ENCODE measurements at places on chromosomes 3 and 15.

DNA sequence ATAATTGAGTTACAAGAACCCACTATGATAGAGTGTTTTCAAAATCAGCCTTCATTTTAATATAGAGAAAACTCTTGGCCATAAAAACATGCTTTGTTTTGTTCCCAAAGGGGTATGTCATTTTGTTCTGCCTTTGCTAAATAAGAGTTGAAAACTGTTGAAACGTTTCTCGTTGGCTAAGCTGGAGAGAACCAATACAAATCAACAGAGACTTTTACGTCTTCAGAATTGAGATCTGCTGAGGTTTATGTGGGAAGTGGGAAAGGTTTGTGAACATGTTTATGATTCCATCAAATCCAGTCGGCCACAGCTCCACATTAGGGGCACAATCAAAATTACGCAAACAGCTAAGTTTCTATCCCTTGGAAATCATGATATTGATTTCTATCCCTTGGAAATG, 102.0 kb downstream of the IGF2BP2 start:
- H3K27ac ChIP-seq: no peak overlapping the region
- H3K27me3 ChIP-seq: no peaks in the 10 kb centered on the region
- H3K4me3 ChIP-seq: no peak overlapping the region

DNA sequence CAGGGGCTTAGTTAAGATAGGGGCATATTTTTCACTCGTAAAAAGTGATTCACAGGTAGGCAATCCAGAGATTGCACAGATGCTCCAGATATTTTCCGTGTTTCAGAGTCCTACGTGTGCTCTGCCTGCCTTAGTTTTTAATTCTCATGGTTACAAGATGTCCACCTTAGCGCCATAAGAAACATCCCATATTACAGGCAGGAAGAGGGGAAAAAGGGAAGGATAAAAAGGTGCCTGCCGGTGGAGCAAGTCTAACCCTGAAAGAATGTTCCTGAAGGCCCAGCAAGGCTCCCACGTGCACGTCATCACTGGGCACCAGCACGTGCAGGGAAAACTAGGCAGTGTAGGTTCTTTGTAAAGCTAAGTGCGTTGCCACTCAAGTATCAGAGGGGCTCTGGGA, 10.1 kb upstream of the MOBP start:
- no peak overlapping the region for H3K27ac ChIP-seq
- H3K36me3 ChIP-seq: no peaks in the 10 kb centered on the region
- no peak for DNase-seq
- H3K4me1 ChIP-seq: no peaks in the 10 kb centered on the region
- H3K27me3 ChIP-seq: no peaks in the 10 kb centered on the region
- no peak overlapping the region for H3K4me3 ChIP-seq

GRCh38 chr3:143099690-143100089, 19.9 kb upstream of the CHST2 start:
- H3K27ac ChIP-seq: no peak overlapping the region
- DNase-seq: no peak
- no peak overlapping the region for H3K4me3 ChIP-seq
- H3K36me3 ChIP-seq: no peaks in the 10 kb centered on the region
- H3K4me1 ChIP-seq: no peaks in the 10 kb centered on the region

- no peak overlapping the region for H3K27ac ChIP-seq
- H3K36me3 ChIP-seq: no peaks in the 10 kb centered on the region
- no peak for DNase-seq
- no peaks in the 10 kb centered on the region for H3K4me1 ChIP-seq
- no peaks in the 10 kb centered on the region for H3K27me3 ChIP-seq
These were observed 36.3 kb downstream of the SERPINI2 start for GRCh38 chr3:167437428-167438139.

DNA sequence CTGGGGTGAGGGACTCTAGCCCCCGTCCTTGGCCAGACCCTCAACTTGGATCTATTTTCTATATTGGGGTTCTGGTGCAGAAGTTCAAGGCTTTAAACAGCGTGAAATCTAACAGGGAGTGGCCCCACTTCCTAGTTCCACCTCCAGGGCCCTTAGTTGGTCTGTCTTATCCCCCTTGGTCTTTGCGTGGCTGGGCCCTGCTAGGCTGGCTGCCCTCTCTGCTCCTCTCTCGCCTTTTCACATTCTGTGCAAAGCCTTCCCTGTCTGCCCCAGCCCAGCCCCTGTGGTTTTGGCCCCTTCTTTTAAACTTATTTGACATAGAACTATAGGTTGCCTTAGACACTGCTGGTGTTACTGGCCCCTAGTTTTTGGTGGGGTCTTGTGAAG, 5.6 kb downstream of the PPCDC start:
- no peaks in the 10 kb centered on the region for H3K36me3 ChIP-seq
- H3K27me3 ChIP-seq: no peaks in the 10 kb centered on the region
- H3K4me1 ChIP-seq: no peaks in the 10 kb centered on the region
- DNase-seq: no peak
- no peak overlapping the region for H3K27ac ChIP-seq

GRCh38 chr15:43383070-43383469, 12.2 kb downstream of the TUBGCP4 start:
- no peaks in the 10 kb centered on the region for H3K4me1 ChIP-seq
- no peak overlapping the region for H3K27ac ChIP-seq
- no peak overlapping the region for H3K4me3 ChIP-seq

- no peaks in the 10 kb centered on the region for H3K27me3 ChIP-seq
- H3K27ac ChIP-seq: no peak overlapping the region
These were observed 105.8 kb upstream of the UNC13C start for GRCh38 chr15:53872410-53872809.

- H3K4me3 ChIP-seq: no peak overlapping the region
- H3K27me3 ChIP-seq: no peaks in the 10 kb centered on the region
- no peaks in the 10 kb centered on the region for H3K4me1 ChIP-seq
- no peak overlapping the region for H3K27ac ChIP-seq
These were observed 47.6 kb downstream of the TIPARP start for GRCh38 chr3:156721687-156722618.

- DNase-seq: no peak
- no peaks in the 10 kb centered on the region for H3K36me3 ChIP-seq
- no peak overlapping the region for H3K27ac ChIP-seq
- no peak overlapping the region for H3K4me3 ChIP-seq
These were observed 102.2 kb downstream of the AQP9 start for GRCh38 chr15:58240191-58240932.

DNA sequence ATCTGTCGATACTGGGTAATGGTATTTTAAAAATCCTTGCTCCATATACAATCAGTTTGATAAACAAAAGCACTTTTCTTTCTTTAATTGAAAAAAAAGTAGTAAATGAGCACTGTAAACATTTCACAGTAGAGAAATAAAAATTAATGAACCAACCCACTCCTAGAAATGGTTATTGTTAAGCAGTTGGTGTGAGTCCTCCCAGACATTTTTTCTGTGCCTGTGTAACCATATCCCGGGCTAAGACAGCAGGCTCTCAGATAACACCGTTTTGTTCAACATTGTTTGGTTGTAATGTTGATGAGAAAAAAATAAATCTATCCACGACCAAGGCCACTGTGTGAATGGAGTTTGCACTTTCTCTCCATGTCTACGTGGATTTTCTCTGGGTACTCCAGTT, 42.6 kb downstream of the PXK start:
- no peaks in the 10 kb centered on the region for H3K36me3 ChIP-seq
- H3K27me3 ChIP-seq: no peaks in the 10 kb centered on the region
- no peak for DNase-seq
- no peak overlapping the region for H3K4me3 ChIP-seq
- no peak overlapping the region for H3K27ac ChIP-seq

DNA sequence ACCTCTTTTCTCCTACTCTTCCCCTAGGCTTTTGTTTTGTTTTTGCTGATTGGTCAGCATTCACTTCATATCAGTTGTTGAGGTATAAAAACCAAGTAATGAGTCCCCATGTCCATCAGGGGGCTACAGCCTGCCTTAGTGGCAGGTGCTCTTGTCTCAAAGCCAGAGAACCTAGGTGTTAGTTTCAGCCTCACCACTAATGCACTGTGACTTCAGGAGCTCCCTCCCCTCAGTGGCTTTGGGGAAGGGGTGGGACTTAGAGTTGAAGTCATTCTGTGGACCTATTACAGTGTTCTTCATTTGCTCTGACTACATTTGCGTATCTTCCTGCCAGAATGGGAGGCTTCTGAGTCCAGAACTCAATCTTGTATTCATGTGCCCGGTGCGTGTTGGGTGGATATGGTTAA, 41.6 kb downstream of the NR2C2 start:
- peaks cover 5% of the 10 kb centered on the region for H3K4me1 ChIP-seq
- no peak overlapping the region for H3K4me3 ChIP-seq
- H3K36me3 ChIP-seq: no peaks in the 10 kb centered on the region

DNA sequence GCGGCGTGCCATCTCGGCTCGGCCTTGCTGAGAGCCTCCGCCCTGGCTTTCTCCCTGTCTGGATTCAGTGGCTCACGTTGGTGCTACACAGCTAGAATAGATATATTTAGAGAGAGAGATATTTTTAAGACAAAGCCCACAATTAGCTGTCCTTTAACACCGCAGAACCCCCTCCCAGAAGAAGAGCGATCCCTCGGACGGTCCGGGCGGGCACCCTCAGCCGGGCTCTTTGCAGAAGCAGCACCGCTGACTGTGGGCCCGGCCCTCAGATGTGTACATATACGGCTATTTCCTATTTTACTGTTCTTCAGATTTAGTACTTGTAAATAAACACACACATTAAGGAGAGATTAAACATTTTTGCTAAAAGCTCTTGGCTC, 54.1 kb downstream of the PLXNA1 start:
- H3K27me3 ChIP-seq: no peaks in the 10 kb centered on the region
- H3K4me1 ChIP-seq: no peaks in the 10 kb centered on the region
- H3K4me3 ChIP-seq: no peak overlapping the region
- DNase-seq: peak; percentile 47

DNA sequence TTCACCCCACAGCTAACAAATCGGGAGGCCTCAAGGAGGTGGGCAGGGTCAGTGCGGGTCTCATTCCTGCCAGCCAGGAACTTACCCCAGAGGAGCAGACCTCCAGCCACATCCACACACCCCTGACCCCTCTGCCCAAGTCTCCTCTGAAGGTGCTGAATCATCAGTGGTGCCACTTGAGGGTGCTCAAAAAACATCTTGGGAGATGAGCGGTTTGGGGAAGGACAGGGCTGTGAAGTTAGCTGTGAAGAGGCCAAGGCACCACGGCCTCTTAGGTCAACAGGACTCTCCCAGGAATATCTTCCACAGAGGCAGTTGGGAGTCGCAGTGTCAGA, 1.2 kb downstream of the DAPK2 start:
- no peak overlapping the region for H3K4me3 ChIP-seq
- no peaks in the 10 kb centered on the region for H3K4me1 ChIP-seq
- H3K27me3 ChIP-seq: no peaks in the 10 kb centered on the region
- no peaks in the 10 kb centered on the region for H3K36me3 ChIP-seq
- no peak for DNase-seq

- H3K4me1 ChIP-seq: no peaks in the 10 kb centered on the region
- no peak overlapping the region for H3K4me3 ChIP-seq
- peak; percentile 8 for DNase-seq
- no peaks in the 10 kb centered on the region for H3K27me3 ChIP-seq
These were observed 245.1 kb upstream of the TLE3 start for GRCh38 chr15:70342554-70343548.

- no peaks in the 10 kb centered on the region for H3K36me3 ChIP-seq
- H3K4me3 ChIP-seq: no peak overlapping the region
- H3K27ac ChIP-seq: no peak overlapping the region
- peak; percentile 47 for DNase-seq
- no peaks in the 10 kb centered on the region for H3K4me1 ChIP-seq
These were observed 18.3 kb downstream of the PODXL2 start for GRCh38 chr3:127647166-127647844.

GRCh38 chr3:177753451-177754155, 556.3 kb upstream of the TBL1XR1 start:
- no peaks in the 10 kb centered on the region for H3K4me1 ChIP-seq
- H3K27ac ChIP-seq: peak overlapping the region; percentile 42
- no peaks in the 10 kb centered on the region for H3K36me3 ChIP-seq
- DNase-seq: no peak

GRCh38 chr15:52146776-52147175, 34.2 kb upstream of the BCL2L10 start:
- no peak overlapping the region for H3K4me3 ChIP-seq
- H3K4me1 ChIP-seq: no peaks in the 10 kb centered on the region
- no peaks in the 10 kb centered on the region for H3K36me3 ChIP-seq
- DNase-seq: no peak
- H3K27ac ChIP-seq: no peak overlapping the region

- no peaks in the 10 kb centered on the region for H3K36me3 ChIP-seq
- no peak overlapping the region for H3K27ac ChIP-seq
- H3K4me1 ChIP-seq: no peaks in the 10 kb centered on the region
- H3K4me3 ChIP-seq: no peak overlapping the region
- peak; percentile 36 for DNase-seq
- no peaks in the 10 kb centered on the region for H3K27me3 ChIP-seq
These were observed 4.2 kb downstream of the TWF2 start for GRCh38 chr3:52234516-52235447.

- H3K4me1 ChIP-seq: no peaks in the 10 kb centered on the region
- H3K4me3 ChIP-seq: no peak overlapping the region
- H3K36me3 ChIP-seq: no peaks in the 10 kb centered on the region
- no peaks in the 10 kb centered on the region for H3K27me3 ChIP-seq
These were observed 61.5 kb upstream of the GRM7 start for GRCh38 chr3:6799264-6799915.

GRCh38 chr3:71994203-71994602, 209.3 kb upstream of the PROK2 start:
- H3K4me3 ChIP-seq: no peak overlapping the region
- peaks cover 1% of the 10 kb centered on the region for H3K27me3 ChIP-seq
- no peaks in the 10 kb centered on the region for H3K36me3 ChIP-seq
- H3K27ac ChIP-seq: no peak overlapping the region
- H3K4me1 ChIP-seq: no peaks in the 10 kb centered on the region

DNA sequence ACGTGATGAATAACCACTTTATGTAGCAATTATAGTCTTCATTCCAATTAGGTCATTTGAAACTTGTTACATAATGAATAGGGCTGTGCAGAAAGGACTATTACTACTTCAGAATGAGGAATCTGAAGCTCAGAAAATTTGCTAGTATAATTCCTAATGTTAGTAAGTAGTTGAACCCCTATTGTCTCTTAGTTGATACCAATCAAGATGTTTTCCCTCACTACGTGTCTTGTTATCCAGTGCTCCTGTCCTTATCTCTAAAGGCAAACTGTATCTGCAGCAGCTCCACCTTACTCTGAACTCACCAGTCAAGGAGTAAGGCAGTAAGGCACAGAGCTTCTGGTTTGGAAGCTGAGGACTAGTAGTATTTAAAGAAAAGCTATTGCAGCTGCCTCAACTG, 32.0 kb downstream of the RAB11A start:
- no peaks in the 10 kb centered on the region for H3K27me3 ChIP-seq
- no peak overlapping the region for H3K27ac ChIP-seq
- no peak overlapping the region for H3K4me3 ChIP-seq

DNA sequence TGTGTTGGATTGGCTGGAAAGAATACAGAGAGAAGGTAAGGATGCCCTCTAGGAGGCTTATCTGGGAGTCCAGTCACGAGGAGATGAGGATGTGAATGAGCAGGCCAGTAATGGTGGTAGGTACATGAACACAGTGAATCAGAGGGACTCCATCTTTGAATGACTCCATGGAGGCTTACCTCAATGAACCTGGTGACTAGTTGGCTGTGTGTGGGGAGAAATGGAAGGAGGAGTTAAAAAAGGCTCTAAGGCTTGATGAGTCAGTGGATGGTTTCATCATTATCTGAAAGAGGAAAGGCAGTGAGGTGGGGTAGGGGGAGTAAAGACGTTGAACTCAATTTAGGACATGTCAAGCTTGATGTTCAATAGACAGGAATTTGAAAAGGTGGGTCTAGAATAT, 61.1 kb downstream of the KCNAB1 start:
- no peaks in the 10 kb centered on the region for H3K4me1 ChIP-seq
- no peaks in the 10 kb centered on the region for H3K27me3 ChIP-seq
- no peak for DNase-seq

All from aorta (tissue), 5 donors.